ENCODE measurements at places on chromosomes 3 and 15.

DNA sequence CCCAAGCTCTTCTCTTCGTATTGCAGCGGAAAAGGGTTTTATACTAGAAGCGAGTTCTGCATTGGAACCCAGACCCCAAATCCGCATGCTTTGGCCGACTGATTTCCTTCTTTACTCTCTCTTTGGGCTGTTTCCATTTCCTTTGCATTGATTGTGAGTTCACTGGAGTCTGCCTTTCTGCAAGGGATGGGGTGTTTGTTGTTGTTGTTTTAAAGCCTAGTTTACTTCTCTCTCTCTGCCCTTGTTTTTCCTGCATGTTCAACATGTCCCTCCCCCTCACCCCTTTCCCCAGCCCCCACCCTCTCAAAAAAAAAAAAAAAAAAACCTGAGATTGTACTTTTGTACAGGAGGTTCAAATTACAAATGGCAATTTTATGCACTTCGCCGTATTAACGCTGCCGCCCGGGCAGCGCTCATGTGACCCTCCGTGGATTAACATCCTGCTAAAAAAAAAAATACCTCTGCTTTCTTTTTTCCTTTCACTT, 2.2 kb downstream of the NR2F2 start:
- DNase-seq, result no peak

DNA sequence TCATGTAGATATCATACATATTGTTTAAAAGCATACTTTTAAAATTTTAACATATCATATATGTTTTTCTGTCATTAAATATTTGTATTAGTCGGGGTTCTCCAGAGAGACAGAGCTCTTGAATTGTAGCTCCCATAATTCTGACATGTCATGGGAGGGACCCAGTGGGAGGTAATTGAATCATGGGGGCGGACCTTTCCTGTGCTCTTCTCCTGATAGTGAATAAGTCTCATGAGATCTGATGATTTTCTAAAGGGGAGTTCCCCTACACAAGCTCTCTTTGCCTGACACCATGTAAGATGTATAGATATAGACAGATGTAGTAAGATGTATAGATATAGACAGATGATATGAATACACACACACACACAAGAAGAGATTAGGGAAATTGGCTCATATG, 161.2 kb upstream of the ABI3BP start:
- DNase-seq, result no peak

DNA sequence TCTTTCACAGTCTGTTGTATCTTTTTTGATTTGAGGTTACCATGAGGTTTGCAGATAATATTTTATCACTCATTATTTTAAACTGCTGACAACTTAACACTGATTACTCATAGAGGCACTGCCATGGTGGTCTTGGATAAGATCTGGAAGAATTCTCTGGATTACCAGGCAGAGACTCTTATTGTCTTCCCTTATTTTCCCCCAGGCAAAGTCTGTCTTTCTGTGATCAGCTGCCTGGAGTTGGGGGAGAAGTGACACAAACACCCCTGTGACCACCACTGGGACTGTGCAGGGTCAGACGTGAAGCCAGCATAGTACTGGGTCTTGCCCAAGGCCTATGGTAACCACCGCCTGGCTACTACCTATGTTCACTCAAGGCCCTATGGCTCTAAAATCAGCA, 4.7 kb downstream of the PATL2 start:
- DNase-seq, result no peak

GRCh38 chr15:89543389-89543788, 31.9 kb upstream of the TICRR start:
- DNase-seq, result no peak

DNA sequence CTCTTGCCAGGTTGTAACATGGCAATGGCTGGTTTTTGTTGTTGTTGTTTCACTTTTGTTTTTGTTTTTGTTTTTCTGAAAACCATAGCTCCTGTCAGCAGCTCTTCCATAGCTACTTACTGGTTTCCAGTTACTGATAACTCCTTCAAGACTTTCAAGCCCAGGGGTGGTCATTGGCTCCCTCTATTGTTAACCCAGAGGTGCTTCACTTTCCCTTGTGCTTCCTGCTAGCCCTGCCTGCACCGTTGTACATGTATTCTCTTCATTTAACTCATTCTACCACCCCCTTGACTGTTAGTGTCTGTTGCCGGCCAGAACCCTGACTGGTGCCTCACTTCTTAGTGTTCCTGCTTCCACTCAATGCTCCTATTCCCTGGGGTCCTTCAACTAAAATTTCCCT, 4.2 kb upstream of the TRAT1 start:
- DNase-seq, result no peak

GRCh38 chr15:78840661-78841375, 29.6 kb upstream of the ADAMTS7 start:
- DNase-seq, result no peak

DNA sequence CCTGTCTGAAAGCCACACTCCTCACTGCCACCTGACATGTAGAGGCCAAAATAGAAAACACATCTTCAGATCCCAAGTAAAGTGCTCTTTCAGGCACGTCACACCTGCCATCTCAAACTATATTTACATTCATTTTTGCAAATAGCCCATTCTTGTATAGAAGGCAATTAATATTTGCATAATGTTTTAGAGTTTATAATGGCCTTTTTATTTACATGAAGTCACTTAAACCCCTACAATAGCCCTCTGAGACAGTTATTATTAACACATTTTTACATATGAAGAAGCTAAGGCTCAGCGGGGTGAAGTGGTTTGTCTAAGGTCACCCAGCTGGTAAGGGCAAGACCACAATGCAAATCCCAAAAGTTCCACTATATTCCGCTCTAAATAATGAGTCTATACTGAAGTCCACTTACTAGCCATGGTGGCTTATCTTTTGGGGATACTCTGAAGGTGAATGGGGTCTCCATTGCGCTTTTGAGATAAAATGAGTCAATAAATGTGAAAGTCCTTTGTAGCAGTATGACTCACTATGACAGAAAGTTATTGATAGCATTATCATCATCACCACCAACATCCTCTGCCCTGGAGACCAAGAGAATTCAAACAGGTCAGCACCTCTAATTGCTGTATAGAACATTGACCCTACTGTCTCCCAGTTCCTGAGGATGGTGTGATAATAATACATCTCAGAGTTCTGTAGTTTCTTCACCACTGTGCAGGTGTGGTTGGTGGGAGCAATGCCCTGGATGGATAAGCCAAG, 155.9 kb upstream of the BCL6 start:
- DNase-seq, result no peak

- DNase-seq, result peak; percentile 36
Observed at GRCh38 chr3:133490468-133491351, 82.8 kb upstream of the CDV3 start.

GRCh38 chr3:37813403-37813802, 48.3 kb upstream of the CTDSPL start:
- no peak for DNase-seq

DNA sequence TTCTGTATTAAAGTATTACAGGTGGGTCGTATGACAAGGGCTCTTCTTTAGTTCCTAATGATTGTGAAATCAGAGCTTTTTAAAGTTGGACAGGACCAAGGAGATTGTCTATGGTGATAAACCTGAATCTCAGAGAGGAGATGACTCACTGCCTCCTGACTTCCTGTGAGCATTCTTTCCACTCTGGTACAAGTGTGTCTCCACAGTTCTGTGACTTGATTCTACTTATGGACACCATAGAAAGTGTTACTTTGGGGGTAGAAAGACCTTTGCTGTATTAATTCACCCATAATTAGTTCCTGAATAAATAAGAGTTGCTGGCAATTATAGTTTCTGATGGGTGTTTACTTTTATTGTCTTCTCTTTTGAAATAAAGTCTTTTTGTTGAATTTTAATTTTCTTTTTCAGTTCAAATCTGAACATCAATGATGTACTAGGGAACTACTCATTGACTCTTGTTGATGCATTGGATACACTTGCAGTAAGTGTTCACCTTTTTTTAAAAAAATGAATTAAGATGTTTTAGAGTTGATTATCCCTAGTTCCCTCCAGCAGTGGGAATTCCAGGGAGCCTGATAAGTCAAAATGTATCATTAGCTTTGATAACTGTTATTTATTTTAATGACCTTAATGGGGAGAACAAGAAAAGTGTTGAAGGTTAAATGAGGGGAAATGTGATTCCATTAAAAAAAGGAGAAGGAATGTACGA, 7.4 kb downstream of the EDEM1 start:
- no peak for DNase-seq

- DNase-seq, result no peak
Observed at GRCh38 chr15:74319596-74320351, 47.7 kb downstream of the CYP11A1 start.

GRCh38 chr3:72078676-72079368, 293.9 kb upstream of the PROK2 start:
- DNase-seq, result no peak

- DNase-seq, result no peak
Observed at GRCh38 chr3:111314898-111315297, 227.1 kb upstream of the CD96 start.

DNA sequence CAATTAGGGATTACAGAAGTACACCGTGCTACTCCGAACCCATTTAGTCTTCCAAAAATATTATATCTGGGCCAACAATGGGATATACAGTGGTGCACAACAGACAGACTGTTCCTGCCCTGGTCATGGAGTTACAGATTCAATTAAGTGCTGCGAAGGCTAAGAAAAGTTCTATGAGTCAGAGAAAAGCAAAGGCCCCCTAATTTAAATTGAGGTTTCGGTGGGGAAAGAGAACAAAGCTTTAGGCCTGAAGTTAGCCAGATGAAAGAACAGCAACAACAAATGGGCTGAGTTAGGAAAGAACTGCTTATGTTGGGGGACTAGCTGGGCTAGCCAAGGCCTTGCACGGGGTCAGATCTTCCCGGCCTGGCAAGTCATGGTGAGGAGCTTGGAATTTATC, 131.8 kb downstream of the MDFIC2 start:
- DNase-seq, result no peak

DNA sequence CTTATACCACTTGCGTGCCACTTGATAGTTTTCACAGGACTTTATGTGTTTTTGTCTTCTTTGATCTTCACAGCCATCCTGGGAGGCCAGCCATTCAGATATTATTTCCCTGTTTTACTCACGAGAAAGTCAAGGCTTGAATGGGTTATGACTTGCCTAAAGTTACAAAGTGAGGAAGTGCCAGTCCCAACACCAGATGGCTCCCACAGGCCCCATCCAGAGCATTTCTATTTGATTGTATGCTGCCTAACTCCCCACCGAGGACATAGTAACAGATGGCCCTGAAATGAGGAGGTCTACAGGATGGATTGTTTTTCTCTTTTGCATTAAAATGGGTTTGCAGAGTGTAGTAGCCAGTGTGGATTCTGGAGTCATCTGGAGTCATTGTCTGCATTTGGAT, 74.5 kb downstream of the SPTSSB start:
- no peak for DNase-seq

GRCh38 chr3:114151091-114151490, 27.8 kb downstream of the DRD3 start:
- DNase-seq, result no peak

DNA sequence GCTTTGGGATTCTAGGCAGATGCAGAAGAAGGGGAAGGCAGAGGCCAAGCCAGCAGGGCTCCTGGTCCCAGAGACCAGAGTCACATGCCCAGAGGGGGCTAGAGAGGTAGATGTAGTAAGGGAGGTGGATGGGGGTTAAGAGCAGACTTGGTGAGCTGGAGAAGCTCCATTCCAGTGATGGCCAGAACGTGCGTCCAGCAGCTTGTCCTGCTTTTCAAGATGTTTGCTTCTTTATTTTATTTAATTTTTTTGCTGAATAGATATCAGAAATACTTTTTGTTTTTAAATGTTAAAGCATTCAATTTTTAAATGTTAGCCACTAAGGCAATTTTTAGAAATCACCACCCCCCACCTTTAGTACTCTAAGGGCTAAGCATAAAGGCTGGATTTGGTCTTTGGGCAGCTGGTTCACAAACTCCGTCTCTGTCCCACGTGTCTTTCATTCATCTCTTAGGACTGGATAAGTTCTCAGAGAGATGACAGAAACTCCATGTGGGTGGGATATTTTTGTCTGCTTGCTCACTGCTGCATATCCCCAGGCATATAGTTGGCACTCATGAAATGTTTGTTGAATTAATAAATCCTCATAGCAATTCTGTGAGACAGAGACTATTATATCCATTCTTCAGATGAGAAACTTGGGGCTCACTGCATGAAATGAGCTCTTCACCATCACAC, 6.7 kb downstream of the COLQ start:
- no peak for DNase-seq

GRCh38 chr3:113600418-113601182, 68.2 kb downstream of the SIDT1 start:
- DNase-seq, result no peak

- no peak for DNase-seq
Observed at GRCh38 chr15:69793431-69793780, 304.3 kb downstream of the TLE3 start.

DNA sequence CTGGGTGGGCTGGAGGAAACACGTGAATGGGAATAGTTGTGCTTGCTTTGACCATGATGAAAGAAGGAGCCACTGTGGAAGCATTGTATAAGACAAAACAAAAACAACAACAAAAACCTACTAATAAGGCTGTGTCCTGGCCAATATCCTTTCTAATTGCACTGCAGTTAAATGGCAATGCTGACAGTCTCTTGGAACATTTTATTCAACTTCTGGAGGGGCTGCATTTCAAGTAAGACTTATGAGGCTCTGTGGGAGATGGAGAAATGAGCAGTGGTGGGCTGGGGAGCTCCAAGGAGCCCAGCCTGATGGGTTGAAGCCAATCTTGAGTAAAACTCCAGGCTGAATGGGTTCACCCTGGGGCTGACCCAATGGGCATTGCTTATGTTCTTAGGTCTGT, 99.8 kb upstream of the ROPN1 start:
- no peak for DNase-seq

DNA sequence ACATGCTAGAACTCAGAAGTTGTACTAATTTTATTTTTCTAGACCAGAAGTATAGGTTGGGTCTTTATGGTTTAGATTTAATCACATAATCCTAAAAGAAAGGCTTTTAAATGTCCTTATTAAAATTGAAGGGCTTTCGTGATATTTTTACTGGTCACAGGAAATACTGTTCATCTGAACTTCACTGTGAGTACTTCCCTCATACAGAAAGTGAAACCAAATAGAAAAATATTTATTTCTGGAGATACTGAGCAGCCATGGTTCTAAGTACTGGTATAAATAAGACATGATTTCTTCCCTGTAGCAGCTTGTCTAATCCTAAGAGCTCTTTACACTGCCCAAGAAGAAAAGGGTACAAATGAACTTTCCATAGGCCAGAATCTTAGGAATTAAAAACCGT, 2.0 kb downstream of the SNRK start:
- DNase-seq, result no peak

GRCh38 chr15:98943601-98944151, 63.9 kb downstream of the PGPEP1L start:
- DNase-seq, result no peak

DNA sequence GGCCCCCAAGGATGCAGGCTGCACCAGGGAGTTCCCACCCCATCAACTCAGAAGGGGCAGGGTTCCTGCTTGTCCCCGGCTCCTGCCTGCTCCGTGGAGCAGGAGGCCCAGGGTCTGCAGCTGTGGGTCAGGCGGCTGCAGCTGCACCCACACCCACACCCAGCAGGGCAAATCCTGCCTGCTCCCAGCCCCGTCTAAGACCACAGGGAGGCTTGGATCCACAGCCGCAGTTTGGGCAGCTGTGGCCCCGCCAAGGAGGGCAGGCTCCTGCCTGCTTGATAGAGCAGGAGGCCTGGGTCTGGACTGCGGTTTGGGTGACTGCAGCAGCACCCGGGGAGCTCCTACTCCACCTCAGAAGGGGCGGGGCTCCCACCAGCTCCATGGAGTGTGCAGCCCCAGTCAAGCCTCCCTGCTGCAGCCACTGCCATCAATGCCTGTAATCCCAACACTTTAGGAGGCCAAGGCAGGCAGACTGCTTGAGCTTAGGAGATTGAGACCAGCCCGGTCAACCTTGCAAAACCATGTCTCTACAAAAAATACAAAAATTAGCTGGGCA, 163.6 kb downstream of the OSBPL10 start:
- no peak for DNase-seq

Measured in effector CD8-positive, alpha-beta T cell (primary cell).